ENCODE measurements at places on chromosomes 5 and 9.
A peak's percentile ranks its signal among the peaks of the same experiment; 100 is the strongest.

- DNase-seq, result no peak
Observed at GRCh38 chr9:29625292-29625731, 2052.0 kb upstream of the C9orf72 start.

- no peak for DNase-seq
Observed at GRCh38 chr9:70519912-70520724, 105.7 kb upstream of the KLF9 start.

- DNase-seq, result no peak
Observed at GRCh38 chr5:172266071-172266675, 17.4 kb downstream of the UBTD2 start.

DNA sequence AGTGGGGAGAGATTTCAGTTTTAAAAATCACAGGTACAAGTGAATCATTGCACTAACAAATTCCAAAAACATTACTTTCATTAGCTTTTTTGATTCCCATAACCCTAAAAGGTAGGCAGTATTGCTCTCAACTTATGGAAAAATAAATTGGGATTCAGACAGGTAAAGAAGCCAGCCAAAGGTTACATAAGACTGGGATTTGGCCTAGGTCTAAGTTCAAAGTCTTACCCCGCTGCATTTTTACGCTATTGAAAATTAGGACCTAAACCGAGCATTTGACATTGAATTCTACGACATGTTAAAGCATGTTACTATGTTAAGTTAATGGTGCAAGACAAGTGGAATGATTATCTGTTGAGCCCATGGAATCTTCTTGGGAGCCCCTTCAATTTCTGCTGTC is 89.6 kb downstream of the ENC1 start:
- no peak for DNase-seq

GRCh38 chr9:37197158-37198038 is 77.0 kb downstream of the ZCCHC7 start:
- no peak for DNase-seq

- no peak for DNase-seq
Observed at GRCh38 chr5:37606632-37607248, 227.6 kb downstream of the WDR70 start.

- DNase-seq, result peak; percentile 26
Observed at GRCh38 chr5:174310243-174310642, 264.7 kb downstream of the NSG2 start.

GRCh38 chr5:40464511-40464910 is 215.2 kb upstream of the PTGER4 start:
- no peak for DNase-seq

- DNase-seq, result peak; percentile 60
Observed at GRCh38 chr5:151250346-151251000, 2.5 kb upstream of the GM2A start.

DNA sequence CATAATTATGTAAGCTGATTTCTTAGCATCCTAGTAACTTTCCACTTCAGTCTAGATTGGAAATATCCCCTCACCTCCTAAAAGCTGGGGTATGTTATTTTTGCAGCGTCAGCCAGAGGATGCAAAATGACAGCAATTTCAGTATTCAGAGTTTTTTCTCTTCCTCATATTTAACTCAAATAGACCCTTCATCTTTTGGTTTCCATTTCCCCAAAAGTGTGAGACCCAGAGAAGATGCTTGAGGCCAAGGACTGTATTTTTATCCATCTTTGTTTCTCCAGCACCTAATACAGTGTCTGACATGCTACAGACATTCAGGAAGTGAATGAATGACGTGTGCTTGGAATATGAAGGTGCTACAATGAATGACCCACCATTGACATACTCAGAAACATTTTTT is 75.5 kb upstream of the RANBP3L start:
- DNase-seq, result no peak

- no peak for DNase-seq
Observed at GRCh38 chr9:131391020-131391419, 2.9 kb upstream of the PRRC2B start.

GRCh38 chr9:84511651-84512050 is 157.9 kb upstream of the NTRK2 start:
- DNase-seq, result no peak

- DNase-seq, result peak; percentile 93
Observed at GRCh38 chr5:138725153-138725817, 27.9 kb upstream of the CTNNA1 start.

- DNase-seq, result peak; percentile 91
Observed at GRCh38 chr5:172454358-172455086, at the start of gene SH3PXD2B. Gene SH3PXD2B, minus strand, starts transcription at chr5:172454525. Its CDS starts 173 bp downstream, at chr5:172454352.

DNA sequence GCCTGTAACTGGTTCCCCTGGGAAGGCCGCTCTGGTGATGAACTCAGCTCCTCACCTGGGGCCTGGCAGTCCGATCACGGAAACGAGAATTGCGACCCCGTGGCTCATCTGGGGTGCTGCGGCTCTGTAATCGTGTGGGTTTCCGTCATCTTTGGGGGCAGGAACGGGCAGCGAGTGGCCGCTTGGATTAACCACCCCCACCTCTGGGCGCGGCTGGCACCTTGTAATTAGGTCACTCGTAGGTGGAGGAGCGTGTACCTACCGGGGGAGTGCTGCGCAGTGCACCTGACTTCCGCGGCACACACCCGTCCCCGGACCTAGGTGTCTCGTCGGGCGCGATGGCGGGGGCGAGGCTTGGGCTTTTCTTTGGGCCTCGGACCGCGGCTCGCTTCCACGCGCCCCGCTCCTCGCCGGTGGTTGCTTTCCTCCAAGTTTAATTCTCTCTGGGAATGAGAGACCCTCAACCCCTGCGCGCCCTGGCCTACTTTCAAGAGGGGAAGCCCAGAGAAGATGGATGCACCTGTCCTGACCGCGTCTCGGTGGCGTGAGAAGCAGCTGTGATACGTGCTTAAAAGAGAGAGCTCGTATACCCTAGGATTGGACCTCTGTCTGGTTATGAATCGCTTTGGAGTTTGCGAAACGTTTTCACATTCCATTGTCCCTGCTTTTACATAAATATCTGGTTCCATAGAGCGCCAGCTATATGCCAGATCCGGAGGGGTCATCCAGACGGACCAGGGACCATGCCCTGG is 744 bp upstream of the PPP2CA start:
- DNase-seq, result no peak

GRCh38 chr5:1405539-1406530 is 39.4 kb downstream of the SLC6A3 start:
- DNase-seq, result no peak

DNA sequence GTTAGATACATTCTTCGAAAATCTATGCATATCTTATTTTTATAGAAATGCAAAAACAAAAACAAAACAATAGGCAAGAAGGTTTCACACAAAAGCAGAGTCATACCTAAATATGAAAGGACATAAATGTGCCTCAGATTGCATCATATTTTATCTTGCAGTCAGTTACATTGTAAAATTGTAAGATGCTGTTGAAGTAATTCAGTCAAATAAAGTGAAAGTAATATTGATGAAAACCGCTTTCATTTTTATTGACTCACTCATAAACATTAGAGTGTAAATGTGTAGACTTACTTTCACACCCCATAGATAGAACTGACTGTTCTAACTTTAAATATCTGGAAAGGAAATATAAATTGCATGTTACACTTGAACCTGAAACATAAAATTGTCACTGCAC is 931.5 kb upstream of the NUDT12 start:
- DNase-seq, result no peak

- DNase-seq, result peak; percentile 52
Observed at GRCh38 chr9:12538842-12539579, 154.2 kb upstream of the TYRP1 start.

GRCh38 chr5:6752782-6753181 is 39.5 kb downstream of the TENT4A start:
- DNase-seq, result no peak

DNA sequence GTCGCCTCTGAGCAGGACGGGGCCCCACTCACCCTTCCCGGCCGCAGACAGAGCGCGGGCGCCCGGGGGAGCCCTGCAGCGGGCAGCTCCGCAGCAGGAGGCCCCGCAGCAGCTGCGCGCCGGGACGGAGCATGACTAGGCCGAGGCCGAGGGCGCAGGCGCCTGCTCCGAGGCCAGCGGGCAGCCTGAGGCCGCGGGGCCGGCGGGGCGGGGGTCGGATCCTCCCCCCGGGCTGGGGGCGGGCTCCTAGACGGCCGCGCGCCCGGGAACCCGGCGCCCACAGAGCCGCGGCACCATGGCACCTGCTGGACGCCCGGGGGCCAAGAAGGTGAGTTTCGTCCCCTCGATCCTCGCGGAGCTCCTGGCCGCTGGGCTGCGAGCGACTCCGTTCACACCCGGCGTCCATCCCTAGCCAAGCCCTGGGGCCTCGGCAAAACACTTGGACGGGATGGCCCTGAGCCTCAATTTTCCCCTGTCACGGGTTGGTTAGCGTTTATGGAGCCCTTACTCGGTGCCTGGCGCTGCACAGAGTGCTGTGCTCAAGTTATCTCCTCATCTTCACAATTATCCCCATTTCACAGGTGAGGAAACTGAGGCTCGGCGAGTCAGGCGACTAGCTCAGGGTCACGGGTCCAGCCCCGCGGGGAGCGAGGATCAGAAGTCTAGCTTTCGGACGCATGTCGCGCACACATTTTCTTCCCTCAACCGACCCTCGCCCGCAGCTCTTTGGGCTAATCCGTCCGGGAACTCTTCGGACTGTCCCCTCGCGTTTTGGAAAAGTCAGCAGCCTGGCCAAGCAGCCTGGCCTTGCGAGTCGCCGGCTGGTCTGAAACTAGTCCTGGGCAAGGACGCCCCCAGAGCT is at the start of the genes BHMT2 and DMGDH:
Gene BHMT2 (plus strand): TSS at position 280 of the 862 bp plus-strand sequence. CDS start 16 bp downstream, at position 296.
Gene DMGDH (minus strand): TSS at position 187 of the 862 bp plus-strand sequence. CDS start 54 bp downstream, at position 133.
- DNase-seq, result no peak

DNA sequence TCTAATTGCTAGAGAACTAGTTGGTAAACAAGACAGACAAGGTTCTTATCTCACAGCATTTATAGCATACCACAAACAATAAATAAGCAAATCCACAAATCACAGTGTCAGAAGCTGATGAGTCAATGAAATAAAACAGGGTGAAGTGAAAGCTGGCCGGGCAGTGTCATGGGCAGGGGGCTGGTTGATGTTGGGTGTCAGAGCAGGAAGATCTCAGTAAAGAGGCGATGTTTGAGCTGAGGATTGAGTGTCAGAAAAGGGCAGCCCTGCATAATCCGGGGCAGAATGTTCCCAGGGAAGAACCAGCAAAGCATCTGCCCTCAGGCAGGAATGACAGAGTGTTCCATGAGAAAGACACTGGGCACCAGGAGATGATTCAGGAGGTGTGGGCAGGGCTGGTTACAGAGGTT is 183.4 kb downstream of the GOLPH3 start:
- no peak for DNase-seq

GRCh38 chr9:36862206-36863145 is 171.6 kb downstream of the PAX5 start:
- peak; percentile 87 for DNase-seq

- DNase-seq, result peak; percentile 32
Observed at GRCh38 chr9:91783876-91784672, 166.0 kb downstream of the ROR2 start.

DNA sequence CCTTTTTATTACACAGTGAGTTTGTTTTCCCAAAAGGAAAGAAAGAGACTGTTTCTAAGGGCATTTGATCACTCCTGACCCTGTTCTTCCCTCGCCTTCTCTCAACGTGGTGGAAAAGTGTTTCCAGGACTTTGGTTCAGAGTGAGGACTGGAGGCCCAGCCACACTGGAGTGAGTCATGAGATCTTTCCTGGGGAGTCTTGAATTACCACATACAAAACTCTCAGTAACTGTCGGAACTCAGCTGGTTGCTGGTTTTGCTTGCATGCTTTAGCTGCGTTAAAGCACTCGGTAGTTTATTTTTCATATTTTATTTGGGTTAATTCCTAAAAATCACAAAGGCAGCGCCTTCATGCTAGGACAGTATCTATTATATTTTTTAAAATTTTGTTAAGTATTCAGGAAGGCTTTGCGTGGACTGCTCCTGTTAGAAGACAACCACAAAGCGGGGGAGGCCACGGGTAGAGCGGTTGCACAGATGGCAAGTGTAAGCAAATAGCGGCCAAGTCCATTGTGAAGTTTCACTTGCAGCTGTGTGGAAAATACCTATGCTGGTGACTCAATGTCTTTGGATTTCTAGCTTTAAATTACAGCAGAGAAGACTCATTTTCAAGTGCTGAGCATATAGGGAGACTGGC is 77.7 kb downstream of the ARSB start:
- no peak for DNase-seq
